IMR-90 (cell line): ENCODE measurements at places on chromosomes 1 and 21. TPM values are rescaled to one million over a fixed set of nuclear protein-coding genes. Genes with fewer than 3 reads are reported as not detected.

DNA sequence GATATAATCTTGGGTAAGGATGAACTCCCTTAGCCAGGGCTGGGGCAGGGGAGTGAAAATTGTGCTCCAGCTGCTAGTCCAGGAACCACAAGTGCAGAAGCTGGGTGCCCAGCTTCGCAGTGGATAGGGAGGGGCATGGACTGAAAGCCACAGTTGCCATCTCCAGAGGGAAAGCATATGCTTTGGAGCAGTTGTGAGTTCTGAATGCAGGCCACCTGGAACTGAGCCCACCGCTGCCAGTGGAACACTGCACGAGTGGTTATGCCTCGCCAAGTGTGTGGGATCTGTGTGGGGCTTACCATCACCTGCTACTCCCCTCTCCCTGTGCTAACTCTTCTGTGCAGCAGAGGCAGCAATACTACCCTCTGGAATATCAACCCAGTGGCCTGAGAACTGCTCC, 158.4 kb upstream of the DPT start:
- no peak for DNase-seq

DNA sequence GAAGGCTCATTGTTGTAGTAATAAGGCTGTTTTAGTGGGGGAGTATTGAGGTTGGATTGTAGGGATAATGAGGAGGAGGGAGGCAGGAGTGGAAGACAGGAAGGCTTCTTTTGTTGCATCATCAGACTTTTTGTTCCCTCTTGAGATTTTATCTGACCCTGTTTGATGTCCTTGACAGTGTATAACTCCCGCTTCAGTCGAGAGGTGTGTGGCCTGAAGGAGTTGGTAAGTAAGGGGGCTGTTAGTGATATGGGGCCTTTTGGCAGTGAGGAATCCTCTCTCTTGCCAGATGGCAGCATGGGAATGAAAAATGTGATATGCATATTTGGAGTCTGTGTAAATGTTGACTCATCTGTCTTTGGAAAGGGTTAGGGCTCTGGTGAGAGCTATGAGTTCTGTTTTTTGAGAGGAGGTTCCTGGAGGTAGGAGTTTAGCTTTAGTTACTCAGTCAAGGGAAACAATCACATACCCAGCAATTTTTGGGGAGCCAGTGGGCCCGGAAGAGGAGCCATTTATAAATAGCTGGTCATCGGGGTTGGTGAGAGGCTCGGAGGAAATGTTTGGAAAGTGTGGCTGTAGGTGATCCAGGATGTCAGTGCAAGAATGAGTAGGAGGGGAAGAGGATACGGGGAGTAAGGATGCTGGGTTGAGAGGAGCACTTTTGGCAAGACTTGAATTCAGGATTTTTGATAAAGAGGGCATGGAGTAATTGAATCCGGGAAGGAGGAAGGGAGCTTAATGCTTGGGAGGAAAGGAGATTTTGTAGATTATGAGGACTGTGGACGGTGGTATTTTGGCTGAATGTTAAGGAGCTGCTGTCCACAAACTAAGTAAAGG, 136.7 kb upstream of the ETV3 start:
- peak; percentile 56 for DNase-seq

- peak; percentile 39 for DNase-seq
Measured at GRCh38 chr1:70503358-70503757, 92.3 kb downstream of the CTH start.

GRCh38 chr1:177934927-177935326, 34.9 kb downstream of the SEC16B start:
- DNase-seq, result no peak

DNA sequence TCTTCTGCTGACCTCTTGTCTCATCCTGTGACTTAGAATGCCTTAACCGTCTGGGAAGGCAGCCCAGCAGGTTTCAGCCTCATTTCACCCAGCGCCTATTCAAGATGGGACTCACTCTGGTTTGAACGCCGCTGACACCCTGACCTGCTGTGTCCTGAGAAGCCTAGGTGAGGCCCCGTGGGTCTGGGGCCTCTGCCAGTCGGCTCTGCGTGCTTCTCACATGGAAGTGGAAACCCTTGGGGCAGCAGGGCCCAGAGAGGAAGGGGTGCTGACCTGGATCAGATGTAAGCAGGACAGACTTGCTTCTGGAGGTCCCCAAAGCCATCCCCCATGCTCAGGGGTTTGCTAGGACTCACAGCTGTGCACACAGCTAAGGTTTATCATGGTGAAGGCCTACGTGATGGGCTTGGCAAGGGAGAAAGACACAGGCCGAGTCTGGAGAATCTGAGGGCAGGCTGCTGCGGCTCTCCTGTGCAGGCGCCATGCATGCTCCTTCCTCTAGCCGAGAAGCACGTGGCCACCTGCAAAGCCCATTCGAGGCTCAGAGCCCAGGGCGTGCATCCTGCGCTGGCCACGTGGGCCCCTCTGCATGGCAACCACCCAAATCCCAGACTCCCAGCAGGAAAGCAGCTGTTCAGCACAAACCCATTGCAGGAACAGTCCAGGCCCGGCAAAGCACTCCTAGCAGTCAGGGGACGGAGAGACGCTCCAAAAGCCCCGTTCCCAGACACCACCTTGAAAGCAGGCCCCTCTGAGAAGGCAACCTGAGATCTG, 3.8 kb downstream of the TRPM2 start:
- no peak for DNase-seq

DNA sequence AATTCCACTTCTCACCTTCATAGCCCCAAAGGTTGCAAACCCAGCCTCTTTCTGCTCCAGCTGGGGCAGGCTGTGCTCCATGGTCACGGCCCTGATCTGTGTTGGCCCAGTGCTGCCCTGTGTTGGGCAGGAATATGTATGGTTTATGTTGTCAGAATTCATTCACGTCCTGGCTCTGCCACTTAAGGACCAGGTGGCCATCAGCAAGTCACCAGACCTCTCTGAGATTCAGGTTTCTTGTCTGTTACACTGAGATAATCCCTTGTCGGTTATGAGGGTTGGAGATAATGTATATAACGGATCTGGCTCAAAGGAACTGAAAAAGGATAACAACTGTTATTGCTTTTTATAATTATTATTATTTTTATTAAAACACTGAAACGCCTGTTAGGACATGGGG, 39.1 kb upstream of the SELENON start:
- DNase-seq, result no peak

DNA sequence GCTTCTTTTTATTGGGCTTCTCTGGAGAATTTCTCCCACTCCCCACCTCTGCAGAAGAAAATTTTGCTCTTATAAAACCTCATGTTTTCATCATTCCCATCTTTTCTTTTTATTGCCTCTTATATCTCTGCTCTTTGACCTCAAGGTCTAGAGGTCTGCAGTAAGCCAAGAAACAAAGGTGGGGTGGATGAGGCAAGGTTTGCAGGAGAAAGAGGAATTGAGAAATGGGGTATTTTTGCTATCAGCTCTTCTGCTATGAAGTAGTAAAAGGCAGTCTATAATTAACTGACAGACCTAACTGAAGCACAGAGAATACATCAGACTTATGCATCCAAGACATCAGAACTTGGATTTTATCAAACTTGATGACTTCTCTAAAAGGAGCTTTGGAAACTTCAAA, 22.9 kb downstream of the SYT11 start:
- DNase-seq, result no peak

DNA sequence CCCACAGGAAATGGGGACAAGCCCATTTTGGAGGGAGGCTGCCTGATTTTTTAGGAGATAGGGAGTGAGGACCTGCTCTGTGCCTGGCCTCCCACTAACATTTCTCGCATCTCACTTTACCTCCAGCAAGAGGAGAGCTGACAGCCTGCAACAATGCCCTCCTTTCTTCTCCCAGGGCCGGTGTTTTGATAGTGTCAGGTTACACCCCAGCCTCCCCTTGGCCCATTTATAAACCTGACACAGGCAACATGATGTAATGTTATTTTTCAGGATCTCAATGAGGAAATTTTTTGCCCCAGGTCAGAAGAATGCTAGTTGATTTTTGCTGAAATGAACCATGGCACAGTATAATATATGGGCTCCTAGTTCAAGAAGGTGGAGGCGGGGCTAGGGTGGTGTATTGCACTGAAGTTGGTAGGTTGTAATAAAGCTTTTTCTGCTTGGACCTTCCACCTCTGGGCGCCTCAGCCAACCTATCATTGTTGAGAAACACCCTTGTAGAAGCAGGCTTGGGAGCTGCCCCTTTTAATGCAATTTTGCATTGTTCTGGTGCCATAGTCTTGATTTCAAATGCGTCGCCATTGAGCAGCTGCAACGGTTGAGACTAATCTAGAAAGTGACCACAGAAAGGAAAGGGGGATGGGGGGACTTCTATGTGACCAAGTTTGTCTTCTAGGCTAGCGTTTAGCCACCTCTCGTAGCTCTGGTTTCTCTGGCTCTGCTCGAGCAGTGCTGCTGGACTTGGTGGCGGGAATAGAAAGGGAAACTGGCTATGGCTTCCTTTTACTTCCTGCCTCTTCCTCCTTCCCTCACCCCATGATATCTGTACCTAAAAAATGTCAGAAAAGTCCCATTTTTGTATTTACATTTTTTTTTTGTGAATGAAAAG, 53.0 kb downstream of the PBX1 start:
- peak; percentile 86 for DNase-seq

- no peak for DNase-seq
Measured at GRCh38 chr1:18722270-18722669, 91.6 kb downstream of the PAX7 start.

GRCh38 chr1:233304489-233305102, 9.1 kb upstream of the PCNX2 start:
- DNase-seq, result peak; percentile 30

- DNase-seq, result no peak
Measured at GRCh38 chr1:219086956-219087469, 86.7 kb upstream of the LYPLAL1 start.

Gene FAAH
- under 0.01 TPM in 1 of 2 replicates, not detected in the other for total RNA-seq

Gene VCAM1
- total RNA-seq, result 19.7 and 21.1 TPM in 2 replicates

Gene KRTAP6-2
- total RNA-seq, result not detected in 2 replicates

DNA sequence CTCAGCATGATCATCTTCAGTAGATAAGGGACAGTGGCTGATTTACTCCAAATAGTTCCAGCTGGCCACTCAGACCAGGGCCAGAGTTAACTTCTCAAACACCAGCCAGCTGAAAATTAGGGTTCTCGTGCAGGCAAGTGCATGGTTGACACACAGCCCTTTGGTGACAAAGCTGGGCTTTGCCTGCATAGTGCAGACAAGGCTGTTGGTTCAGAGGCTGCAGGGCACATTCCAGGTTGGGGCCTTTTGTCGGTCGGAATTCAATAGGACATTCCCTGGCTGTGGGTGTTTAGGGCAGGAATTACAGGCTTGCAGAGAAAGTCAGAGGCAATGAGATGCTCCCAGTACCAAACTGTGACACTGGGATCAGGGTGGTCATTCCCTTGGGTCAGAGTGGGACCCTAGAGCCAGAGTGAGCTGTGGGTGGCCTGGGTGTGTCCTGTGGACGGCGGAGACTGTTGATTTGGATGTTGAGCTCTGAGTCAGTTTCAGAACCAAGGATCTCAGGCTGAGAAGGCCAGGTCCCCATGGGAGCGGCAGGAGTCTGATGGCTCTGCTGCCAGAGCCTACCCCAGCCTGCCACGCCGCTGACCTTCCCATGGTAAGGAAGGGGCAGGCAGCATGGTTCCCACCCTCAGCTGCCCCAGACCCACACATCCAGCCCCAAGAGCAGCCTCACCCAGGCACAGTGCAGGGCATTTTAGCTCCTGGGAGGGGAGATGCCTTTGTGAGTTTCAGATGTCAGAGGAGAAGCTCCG, 56.2 kb downstream of the STUM start:
- DNase-seq, result no peak

DNA sequence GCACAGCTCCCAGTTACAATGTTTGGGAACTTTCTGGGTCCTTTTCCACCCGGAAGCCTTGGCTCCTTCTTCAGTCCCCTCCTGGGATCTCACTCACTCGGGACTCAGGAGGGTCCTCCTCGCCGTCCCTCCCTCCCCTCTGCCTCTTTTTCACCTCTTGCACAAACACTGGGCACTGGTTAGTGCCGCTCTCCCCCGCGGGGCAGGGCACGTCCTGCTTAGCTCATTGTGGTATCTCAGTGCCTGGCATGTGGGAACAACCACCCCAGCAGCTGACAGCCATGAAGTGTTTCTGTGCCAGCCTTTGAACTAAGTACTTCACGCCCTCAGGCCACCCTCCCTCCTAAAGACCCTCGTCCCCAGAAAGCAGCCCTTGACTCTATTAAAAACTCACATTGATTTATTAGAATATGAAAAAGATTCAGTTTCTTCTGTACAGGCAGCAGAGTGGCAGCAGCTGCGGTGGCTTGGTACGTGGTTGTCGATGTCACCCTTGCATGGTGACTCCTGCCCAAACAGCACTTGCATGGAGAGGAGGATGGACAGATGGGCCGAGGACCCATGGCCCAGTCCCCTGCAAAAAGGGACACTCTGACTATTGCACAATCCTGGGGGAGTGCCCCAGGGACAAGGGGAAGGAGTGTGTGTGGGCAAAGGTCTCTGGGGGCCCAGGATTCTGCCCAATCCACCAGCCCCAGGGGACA, 56.3 kb downstream of the SLC9A1 start:
- no peak for DNase-seq

Gene S100A12
- not detected in 2 replicates for total RNA-seq
